ENCODE measurements at places on chromosomes 7 and 10.

DNA sequence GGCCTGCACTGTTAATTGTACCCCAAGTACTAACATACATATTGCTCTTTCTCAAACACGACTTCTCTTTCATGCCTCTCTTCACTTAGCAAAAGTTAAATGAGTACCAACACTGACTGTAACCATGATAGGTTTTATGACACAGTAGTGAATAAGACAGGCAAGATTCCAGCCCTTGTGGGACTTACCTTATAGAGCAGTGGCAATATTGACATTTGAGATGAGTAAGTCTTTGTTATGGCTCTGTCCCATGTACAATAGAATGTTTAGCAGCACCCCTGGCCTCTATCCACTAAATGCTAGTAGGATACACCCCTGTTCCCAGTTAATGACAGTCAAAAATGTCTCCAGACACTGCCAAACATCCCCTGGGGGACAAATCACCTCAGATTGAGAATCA is 11.9 kb upstream of the COL1A2 start:
- DNase-seq: no peak

DNA sequence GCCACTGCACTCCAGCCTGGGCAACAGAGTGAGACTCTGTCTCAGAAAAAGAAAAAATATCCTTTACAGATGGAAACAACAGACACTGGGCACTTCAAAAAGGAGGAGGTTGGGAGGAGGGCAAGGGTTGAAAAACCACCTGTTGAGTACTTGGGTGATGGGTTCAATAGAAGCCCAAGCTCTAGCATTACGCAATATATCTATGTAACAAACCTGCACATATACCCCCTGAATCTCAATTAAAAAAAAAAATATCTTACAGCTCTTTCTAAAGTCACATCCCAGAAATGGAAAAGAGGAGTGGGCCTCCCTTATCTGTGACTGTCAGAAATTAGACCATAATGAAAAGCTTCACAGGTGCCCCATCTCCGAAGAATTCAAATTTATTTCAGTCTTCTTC is 12.1 kb downstream of the VIM start:
- no peak for DNase-seq

DNA sequence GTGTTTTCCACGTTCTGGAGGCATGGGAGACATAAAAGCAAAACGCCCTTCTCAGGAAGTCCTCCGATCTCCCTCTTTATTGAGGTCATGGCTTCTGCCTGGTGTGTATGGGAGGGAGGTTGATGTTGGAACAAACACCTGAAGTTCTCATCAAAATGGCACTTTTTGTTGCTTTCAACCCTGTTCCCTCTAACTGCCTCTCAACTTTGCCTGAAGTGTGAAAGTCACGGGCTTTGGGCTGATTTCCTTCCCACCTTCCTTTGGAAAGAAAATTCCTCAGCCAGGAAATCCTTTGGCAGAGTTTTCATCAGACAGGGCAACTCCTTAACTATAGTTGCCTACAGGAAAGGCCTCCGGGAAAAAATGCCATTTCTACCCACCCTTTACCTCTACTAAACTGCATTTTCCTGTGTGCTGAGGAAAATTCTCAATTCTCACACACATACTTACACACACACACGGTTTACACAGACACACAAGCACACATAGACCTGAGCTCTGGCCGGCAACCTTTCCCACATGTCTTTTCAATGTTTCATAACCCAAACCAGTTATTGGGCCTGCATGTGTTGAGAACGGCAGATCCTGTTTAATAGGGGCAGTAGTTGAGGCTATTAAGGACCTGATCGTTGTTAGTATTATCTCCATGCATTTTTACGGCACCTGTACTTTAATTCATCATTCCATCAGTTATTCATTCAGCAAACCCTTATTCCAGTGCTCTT is 36.4 kb downstream of the CYP17A1 start:
- no peak for DNase-seq

DNA sequence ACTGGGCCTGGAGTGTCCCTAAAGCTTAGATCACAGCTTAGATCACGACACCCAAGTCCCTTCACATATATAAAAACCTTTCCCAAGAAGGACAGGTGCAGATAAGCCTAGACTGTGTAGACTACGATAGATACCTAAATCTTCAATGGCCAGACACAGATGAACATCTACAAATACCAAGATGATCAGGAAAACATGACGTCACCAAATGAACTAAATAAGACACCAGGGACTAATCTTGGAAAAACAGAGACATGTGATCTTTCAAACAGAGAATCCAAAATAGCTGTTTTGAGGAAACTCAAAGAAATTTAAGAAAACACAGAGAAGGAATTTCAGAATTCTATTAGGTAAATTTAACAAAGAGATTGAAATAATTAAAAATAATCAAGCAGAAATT is 1082.6 kb upstream of the PHF14 start:
- DNase-seq: no peak

DNA sequence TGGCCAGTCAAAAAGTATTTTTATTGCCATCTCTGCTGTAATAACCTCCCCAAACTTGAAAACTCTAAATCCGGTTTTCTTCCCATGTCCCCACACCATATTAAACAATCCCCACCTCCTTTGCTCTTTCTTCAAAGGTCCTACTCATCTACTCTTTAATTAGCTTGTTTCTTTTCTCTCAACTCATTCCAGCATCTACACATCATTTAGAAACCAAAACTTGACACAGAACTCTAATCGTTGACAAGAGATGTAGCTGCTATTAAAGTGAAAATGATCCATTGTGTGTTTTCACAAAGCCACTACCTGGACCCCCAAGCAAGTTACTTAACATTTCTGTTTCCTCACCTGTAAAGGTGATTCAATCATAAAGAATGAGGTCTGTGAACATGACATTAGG is 436.3 kb upstream of the NPVF start:
- no peak for DNase-seq

DNA sequence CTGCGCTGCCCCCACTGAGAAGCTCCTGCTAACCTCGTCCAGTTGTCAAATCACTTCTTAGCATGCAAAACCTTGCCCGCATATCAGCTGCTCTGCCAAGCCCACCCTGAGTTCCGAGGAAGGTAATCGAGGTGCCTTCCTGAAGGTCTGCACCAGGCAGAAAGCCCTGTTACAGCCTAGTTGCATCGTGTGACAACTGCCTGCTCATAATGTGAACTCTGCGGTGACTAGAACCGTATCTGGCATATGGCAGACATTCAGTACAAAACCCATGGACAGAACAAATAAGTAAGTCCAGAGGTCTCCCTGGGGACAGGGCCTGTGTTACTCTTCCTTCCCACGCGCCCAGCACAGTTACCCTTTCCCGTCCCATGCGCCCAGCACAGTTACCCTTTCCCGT is 394.3 kb downstream of the DNAJB6 start:
- no peak for DNase-seq

All from nephron progenitor cell (in vitro differentiated cells).